ENCODE measurements at places on chromosomes 3 and 15.
A peak's percentile ranks its signal among the peaks of the same experiment; 100 is the strongest.

GRCh38 chr15:41490355-41490754, 3.3 kb upstream of the ITPKA start:
- DNase-seq = no peak

DNA sequence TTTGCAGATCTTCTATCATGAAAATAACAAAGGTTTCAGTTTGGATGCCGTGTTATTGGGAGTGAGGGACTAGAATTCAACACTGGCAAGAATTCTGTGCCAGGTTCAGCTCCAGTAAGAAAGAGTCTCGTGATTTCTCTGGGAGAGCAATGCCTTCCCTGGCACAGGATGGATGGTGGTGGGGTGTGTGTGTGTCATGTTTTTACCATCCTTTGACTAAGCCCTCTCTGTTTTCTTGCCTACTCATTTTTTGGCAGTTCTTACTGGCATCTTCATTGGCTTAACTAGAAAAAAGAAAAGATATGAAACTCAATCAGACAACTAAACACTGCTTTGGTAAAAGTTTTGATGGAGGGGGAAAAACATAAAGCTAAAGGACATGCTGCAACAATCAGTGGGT, 86.6 kb downstream of the FMN1 start:
- DNase-seq = no peak

DNA sequence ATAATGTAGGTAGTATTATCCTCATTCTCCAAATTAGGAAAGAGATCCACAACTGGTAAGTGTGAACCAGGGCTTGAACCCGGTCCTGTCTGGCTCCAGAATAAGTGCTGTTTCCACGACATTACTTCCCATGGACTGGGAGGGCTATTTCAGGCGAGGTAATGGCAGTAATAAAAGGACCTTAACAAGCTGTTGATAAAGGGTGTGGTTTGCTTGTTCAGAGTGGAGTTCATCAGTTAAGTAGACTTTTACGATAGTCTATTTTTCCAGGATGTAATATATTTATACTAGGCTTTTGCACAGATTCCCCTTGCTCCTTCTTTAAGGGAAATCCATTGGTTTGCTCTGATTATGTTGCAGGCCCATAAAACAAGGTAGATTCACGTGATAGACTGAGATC, 88.4 kb upstream of the TNFAIP8L3 start:
- DNase-seq = no peak

GRCh38 chr3:192825216-192825615, 92.4 kb downstream of the MB21D2 start:
- DNase-seq = no peak

DNA sequence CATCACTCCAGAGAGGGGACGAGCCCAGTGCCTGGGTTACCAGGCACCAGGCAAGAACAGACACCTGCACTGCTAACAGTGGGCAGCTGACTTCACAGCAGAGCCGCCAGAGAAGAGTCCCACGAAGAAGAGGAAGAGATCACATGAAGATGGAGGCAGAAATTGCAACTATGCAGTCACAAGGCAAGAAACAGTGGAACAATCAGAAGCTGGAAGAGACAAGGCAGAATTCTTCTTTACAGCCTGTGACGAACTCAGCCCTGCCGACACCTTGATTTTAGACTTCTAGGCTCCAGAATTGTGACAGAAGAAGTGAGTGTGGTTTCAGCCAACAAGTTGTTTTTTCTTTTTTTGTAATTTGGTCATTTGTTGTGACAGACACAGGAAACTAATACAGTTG, 59.2 kb downstream of the IL12A start:
- DNase-seq = no peak

GRCh38 chr3:195094191-195094921, 176.6 kb downstream of the XXYLT1 start:
- no peak for DNase-seq

DNA sequence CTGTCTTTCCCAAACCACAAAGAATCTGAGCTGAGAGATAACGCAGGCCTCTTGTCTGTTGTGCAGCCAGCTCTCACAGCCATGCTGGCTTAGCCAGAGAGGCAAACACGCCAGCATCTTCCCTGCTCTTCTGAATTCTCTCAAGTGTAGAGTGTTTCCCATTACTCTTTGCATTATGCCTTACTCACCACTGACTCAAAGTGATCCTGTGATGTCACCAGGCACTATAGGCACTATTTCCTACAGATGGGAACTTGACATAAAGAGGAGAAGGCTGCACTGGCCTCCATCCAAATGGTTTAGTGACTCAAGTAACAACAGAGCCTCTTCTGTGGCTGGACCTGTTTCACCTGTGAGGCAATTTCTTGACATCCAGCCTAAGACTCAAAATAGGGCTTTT, 44.4 kb downstream of the PDZRN3 start:
- DNase-seq = no peak

DNA sequence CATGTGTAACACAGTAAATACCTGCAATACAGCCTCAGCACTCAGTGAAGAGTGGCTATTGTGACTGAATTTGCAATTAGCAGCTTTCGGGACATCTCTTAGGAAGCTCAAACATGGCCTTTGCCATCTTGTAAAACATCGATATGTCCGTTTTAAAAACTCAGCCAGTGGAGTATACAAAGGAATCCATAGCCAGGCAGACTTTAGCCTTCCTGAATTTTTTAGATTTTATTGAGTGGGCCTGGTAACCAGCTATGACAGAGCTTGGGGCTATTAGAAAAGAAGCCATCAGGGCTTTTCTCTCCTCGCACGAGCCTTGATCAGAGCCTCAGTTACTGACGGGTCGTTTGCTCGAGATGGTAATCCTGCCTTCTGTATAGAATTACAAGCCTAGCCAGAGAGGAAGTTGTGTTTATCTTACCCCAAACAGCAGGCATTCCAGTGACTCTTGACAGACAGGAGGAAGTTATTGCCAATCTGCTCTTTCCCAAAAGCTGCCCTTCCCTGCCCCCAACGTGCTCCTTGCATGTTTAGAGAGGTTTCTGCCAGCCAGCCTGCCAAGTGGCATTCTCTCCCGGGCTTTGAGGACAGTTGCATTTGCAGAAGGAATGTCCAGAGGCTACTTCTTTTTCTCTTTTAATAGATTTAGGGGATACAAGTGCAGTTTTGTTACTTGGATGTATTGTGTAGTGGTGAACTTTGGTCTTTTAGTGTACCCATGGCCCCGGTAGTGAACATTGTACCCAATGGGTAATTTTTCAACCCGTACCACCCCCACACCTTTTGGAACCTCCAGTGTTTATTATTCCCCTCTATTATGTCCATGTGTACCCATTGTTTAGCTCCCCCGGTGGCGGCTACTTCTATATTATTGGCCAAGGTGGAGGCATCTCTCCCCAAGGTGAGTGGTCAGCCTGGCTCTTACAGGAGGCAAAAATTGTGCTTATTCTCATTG, 40.6 kb downstream of the ITPR1 start:
- no peak for DNase-seq

DNA sequence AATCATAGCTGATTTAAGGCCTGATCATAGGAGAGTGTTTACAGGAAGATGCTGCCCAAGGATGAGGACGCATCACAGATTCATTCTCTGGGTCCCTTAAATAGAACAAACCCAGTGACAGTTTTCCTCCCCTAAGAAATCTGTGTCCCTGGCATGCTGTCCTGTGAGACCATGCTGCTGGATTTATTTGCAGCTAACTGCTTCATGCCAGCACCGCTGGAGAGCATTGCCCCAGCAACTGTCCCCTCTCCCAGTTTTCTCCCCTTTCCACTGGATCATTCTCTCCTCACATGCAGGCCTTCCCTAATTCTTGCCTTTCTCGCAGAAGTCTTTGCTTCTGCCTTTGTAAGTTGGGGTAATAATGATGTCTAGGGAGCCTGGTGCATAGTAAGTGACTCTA, 29.3 kb upstream of the DCP1A start:
- DNase-seq = no peak

- peak; percentile 47 for DNase-seq
Measured at GRCh38 chr3:165195640-165196576, at the start of gene SLITRK3. Gene SLITRK3, minus strand, starts transcription at chr3:165196384. Its CDS starts 5,554 bp downstream, at chr3:165190830.

DNA sequence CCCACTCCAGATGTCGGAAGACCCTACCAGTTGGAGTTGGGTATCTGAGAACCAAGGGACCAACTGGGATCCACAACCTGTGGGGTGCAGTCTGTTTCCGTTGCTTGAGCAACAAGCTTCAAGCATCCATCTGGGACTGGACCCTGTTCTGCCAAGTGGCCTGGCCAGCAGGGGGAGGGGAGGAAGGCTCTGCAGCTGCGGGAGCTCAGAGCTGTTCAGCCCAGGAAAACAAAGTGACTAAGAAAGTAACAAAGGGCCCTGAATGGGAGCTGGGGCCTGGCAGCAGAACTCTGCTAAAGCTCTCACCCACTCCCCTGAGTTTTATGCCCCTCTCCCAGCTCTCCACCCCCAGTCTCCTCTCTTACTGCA, 2.7 kb downstream of the TYRO3 start:
- no peak for DNase-seq

DNA sequence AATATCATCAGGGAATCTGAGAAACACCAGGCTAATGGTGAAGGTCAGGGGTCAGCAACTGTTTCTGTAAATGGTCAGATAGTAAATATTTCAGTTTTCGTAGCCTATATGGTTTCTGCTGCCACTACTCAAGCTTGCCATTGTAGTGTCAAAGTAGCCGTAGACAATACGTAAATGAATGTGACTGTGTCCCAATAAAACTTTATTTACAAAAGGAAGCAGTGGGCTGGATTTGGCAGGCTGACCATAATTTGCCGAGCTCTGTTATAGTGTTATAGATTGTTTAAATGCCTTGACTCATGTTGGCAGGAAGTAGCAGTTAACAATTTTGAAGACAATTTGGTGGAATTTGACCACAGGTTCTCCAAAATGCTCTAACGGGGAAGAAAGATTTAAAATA, 548.2 kb downstream of the FOXP1 start:
- no peak for DNase-seq

DNA sequence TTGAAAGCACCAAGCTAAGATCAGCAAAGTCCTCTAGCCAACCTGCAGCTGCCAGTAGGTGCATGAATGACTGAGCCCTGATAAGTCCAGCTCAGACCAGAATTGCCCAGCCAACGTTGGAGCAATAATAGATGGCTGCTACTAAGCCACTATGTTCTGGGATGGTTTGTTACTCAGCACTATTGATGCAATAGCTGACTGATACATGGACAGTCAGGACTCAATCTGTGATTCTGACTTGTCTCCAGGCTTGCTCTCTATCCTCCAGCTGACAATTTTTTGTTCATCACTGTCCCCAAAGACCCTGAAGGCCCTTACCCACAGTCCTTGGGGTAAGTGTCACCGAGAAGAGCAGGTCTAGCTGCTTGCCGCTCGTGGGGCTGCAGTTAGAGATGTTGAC, 55.3 kb downstream of the CDCP1 start:
- DNase-seq = no peak

DNA sequence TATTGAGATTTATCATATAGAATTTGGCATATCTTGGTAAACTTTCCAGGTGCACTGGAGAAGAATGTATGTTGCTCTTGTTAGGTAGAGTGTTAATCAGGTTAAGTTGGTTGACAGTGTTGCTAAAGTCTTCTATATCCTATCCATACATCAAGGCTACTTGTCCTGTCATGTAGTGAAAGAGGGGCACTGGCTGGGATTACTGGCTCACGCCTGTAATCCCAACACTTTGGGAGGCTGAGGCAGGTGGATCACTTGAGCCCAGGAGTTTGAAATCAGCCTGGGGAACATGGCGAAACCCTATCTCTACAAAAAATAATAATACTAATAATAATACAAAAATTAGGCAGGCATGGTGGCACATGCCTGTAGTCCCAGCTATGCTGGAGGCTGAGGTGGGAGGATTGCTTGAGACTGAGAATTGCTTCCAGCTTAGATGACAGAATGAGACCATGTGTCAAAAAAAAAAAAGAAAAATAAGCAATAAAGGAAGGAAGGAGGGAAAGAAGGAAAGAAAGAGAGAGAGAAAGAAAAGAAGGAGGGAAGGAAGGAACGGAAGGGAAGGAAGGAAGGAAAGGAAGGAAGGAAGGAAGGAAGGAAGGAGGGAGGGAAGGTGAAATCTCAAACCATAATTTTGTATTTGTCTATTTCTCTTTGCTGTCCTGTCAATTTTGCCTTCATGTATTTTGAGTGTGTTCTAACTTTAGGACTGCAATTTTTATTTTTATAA, 57.4 kb upstream of the IQSEC1 start:
- no peak for DNase-seq

- no peak for DNase-seq
Measured at GRCh38 chr3:65112751-65113300, 425.0 kb upstream of the ADAMTS9 start.

GRCh38 chr15:64701051-64701450, 74.3 kb downstream of the RBPMS2 start:
- no peak for DNase-seq

GRCh38 chr3:38268522-38268921, 2.9 kb downstream of the SLC22A13 start:
- no peak for DNase-seq

- no peak for DNase-seq
Measured at GRCh38 chr3:74532446-74532845, 82.0 kb downstream of the CNTN3 start.

DNA sequence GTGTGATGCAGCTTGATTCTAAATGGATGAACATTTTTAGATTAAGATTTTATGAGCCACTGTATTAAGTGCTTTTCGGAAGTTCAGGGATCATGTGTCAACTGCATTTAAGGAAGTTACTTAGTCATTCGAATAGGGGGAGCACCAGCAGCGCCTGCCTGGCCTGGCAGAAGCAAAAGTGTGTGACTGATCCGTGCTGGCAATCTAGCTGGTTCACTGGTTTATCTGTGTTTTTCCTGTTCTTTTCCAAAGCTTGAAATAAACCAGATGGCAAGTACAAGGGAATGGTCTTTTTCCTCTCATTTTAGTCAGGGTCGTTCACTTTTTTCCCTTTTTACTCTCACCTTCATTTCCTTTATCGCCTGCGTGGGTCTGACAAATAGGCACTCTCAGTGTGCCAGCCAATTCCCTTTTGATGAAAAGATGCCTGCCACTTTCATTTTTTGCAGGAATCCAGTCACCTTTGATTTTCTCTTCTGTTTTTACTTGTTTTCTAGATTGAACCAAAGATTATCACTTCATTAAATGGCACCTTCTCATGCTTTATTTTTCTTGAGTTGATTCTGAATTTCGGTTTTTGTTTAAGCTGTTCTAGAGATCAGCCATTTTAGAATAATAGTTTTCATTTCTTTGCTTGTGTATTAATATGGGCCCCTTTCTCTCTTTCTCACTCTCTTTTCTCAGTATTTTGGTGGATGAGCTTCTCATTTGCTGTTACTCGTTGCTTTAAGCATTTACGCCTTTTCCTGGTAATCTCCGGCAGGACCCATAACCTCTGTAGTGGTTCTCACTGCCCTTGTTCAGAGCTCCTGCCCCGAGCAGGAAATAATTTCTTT, 2.8 kb downstream of the ABHD2 start:
- DNase-seq = no peak

DNA sequence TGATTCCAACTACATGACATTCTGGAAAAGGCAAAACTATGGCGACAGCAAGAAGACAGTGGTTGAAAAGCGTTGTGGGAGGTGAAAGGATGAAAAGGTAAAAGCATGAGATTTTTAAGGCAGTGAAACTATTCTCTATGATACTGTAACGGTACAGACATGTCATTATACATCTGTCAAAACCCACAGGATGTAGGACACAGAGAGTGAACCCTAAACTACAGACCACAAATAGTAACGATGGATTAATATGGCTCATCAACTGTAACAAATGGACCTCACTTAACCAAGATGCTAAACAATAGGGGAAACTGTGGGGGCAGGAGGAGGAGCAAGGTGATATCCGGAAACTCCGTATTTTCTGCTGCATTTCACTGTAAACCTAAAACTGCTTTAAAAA, 39.1 kb downstream of the MYO9A start:
- no peak for DNase-seq
